ENCODE measurements at places on chromosomes 2 and 18.

GRCh38 chr2:172484253-172484652 is 56.9 kb downstream of the ITGA6 start:
- DNase-seq, result peak; percentile 49

GRCh38 chr18:13302457-13303225 is 84.1 kb downstream of the LDLRAD4 start:
- DNase-seq, result no peak

DNA sequence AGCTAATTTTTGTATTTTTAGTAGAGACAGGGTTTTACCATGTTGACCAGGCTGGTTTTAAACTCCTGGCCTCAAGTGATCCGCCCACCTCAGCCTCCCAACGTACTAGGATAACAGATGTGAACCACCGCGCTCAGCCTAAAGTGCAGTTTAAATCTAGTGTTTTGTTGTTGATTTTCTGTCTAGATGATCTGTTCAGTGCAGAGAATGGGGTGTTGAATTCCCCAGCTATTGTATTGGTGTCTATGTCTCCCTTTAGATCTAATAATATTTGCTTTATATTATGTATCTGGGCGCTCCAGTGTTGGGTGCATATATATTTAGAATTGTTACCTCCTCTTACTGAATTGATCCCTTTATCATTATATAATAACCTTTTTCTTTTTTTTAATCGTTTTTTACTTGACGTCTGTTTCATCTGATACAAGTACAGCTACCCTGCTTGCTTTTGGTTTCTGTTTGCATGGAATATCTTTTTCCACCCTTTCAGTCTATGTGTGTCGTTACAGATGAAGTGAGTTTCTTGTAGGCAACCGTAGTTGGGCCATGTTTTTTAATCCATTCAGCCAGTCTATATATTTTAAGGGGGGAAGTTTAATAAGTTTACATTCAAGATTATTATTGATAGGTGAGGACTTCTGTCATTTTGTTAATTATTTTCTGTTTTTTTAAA is 34.3 kb downstream of the GALM start:
- no peak for DNase-seq

GRCh38 chr2:162828545-162828944 is 10.0 kb downstream of the KCNH7 start:
- DNase-seq, result no peak

- DNase-seq, result no peak
Measured at GRCh38 chr18:78538669-78539440, 440.8 kb upstream of the SALL3 start.

- DNase-seq, result no peak
Measured at GRCh38 chr2:235639885-235640284, 146.0 kb downstream of the AGAP1 start.

GRCh38 chr2:172100080-172100934 is 2.4 kb downstream of the DLX2 start:
- peak; percentile 37 for DNase-seq

GRCh38 chr2:121177896-121178295 is 107.1 kb downstream of the TFCP2L1 start:
- DNase-seq, result no peak

DNA sequence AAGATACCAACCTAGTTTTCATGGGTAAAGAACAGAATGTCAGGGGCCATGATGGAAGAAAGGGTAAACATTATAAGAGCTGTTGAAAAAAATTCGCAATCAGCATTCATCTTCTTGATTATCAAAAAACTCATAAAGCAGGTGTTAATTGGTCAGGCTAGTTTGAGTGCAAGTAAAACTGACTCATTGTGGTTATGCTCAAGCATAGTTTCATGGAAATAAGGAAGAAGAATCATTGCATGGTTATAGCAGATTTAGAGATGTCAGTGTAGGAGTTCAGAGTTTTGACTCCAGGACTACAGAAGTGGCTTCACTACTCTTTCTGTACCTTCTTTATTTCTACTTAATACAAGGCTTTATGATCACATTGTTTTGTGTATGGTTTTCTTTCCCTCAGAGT is 26.9 kb upstream of the CDH19 start:
- DNase-seq, result no peak

Measured in naive thymus-derived CD8-positive, alpha-beta T cell (primary cell).